ENCODE measurements at places on chromosomes 5 and 9.
A peak's percentile ranks its signal among the peaks of the same experiment; 100 is the strongest.

DNA sequence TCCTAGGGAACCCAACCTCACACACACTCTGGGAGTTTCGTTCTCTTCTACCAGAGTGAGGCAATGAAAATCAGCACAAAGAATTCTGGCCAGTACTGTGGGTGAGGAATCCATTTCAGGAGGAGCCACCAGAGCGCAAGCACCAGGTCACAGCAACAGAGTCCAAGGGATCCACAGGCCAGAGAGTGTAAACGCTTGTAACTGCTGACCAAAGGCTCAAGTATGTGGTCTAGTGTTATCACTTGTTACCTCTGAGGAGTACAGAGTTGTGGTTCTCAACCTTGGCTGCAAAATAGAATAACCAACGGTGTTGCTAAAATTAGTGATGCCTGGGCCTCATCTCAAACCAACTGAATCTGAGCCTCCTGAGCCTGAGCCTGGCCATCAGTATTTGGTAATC lies 152.5 kb upstream of the ZNF366 start:
- no peak for DNase-seq

- DNase-seq: no peak
Observed at GRCh38 chr9:129474740-129475404, 146.0 kb downstream of the C9orf50 start.

GRCh38 chr5:56482363-56482762 lies 249.2 kb upstream of the ANKRD55 start:
- DNase-seq: no peak

DNA sequence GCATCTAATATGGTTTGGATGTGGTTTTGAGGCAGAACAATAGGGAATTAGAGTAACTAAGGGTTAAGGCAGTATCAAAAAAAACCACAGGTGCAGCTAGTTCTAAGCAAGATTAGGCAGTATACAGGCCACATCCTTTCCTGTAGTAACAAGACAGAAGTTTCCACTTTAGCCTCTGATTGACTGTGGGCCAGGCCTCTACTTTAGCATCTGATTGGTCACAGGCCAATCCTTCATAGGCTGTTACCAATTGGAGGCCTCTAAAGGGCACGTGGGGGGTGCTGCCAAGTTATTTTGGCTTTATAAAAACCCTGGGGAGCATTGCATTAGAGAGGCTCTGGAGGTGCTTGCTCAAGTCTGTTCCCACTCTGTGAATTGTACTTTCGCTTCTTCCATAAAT lies 144.1 kb upstream of the ST8SIA4 start:
- no peak for DNase-seq

DNA sequence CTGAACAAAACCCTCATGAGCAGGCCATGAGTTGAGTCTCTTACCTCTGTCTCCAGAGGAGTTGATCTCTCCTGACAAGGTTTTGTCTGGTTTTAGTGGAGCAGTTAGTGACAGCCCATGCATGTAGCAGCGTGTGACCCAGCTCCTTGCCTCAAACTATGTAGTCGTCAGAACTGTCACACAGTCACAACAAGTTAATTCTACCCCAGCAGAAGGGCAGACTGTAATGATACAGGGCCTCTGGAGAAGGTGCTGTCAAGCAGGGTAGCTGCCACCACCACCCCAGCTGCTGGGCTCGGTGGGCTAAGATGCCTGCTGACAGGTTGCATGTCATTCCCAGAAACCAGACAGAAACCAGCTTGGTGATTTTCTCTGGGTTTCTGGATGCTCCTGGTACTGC lies 194.5 kb downstream of the PSAT1 start:
- DNase-seq: no peak

DNA sequence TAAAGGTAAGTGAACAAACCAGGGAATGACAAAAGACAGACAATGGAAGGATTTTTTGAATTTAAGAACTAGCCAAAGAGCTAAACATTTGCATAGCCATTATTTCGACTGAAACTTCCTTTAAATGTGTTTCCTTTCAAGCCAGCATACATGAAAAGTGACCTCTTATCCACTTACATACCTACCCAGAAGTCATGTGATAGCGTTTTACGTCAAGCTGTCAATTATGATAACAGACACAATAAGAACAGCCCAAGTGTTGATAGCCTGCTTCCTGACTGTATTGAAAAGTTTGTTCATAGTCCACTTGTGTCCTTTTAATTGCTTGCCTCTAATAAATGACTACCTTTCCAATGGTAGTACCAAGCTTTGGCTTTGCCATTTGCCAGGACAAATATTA lies 206.0 kb downstream of the NFIB start:
- no peak for DNase-seq

- peak; percentile 78 for DNase-seq
Observed at GRCh38 chr5:65927503-65928321, 1.3 kb downstream of the ERBIN start.

- DNase-seq: no peak
Observed at GRCh38 chr9:75896193-75896592, 5.7 kb downstream of the PCSK5 start.

DNA sequence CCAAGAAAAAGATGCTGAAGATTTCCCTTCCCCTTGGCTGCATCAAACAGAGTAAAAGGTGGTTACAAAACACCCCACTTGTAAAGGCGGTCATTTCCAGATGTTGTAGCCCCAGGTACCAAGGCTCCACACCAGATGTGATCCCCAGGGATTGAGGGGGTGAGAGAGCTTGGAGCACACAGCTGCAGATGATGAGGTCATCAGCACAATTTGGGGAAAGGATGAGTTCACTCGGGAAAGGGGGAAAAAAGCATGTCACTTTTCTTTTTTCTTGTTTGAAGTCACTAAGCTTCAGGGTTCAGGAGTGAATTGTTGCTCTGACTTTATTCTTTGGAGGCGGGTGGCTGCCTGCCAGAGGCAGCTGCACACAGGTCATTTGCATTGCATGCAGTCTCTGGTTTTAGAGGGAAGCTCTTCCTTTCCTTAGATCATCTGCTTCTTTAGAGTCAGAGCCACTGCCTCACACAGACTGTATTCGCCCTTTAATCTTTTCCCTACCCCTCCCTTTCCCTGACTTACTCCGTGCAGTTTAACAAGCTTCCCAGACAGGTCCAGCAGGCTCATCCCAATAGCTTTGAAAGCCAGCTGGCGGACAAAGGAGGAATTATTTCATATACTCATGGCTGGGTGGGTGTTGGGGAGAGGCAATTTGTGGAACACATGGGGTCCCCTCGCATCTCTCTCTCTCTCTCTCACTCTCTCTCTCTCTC lies 409.3 kb upstream of the SLC24A2 start:
- peak; percentile 68 for DNase-seq

DNA sequence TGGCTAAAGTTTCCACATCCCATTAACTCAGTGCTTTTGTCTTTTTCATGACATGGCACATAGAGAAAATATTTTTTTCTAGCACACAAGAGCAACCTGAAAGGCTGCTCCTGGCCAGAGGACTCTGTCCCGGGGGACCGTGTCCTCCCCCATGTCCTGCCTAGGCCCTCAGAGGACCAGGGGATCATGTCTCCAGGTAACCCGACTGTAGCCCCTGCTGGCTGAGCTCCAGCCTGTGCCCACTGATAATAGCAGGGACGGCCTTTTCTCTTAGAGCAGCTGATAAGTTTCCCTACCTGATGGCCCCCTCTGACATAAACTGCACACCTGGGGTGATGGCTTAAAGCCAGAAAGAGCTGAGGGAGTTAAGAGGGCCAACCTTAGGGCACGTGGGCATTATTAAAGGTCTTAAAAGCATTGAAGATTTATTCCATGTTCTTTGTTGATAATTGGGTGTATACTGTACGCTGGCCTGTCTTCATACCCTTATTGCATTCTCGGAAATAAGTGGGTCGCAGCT lies 5.9 kb downstream of the HDHD3 start:
- DNase-seq: no peak

DNA sequence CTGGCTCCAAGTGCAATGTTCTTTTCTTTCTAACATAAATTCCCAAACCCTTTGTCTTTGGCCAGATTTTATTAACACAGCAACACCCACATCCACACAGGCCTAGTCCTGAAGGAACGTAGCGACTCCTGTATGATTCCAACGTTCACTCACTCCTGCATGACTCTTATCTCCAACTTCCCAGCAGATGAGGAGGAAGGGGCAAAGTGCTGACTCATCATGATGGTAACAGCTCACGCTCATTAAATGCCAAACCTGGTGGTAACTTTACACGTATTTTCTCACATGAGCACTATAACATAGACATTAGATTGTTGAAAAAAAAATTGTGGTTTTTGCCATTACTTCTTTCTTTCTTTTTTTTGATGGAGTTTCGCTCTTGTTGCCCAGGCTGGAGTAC lies 1349.5 kb downstream of the EFNA5 start:
- DNase-seq: no peak

- no peak for DNase-seq
Observed at GRCh38 chr5:165241811-165242210, 1736.4 kb downstream of the MAT2B start.

- DNase-seq: peak; percentile 38
Observed at GRCh38 chr5:168680395-168680794, 101.2 kb upstream of the PANK3 start.

GRCh38 chr9:127785933-127786772 lies at the start of gene CDK9:
Gene CDK9 (plus strand): TSS chr9:127786034. CDS start chr9:127786149, 115 bp downstream.
- DNase-seq: peak; percentile 96

DNA sequence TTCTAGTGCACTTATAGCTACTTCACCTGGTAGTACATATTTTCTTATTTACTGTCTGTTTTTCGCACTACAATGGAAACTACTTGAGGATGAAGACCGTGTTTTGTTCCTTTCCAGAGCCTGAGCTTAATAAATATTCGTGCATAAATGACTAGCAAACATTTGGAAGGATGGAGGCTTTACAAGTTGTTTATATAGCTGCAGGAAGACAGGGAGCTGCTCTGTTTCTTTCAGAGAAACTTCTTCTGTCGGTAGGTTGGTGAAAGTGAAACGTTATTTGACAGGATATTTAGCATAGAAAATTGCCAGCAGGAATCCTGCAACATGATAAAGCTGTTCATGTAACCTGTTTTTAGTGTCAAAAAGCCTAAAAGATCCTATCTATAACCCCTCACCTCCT lies 210.6 kb downstream of the PCSK5 start:
- DNase-seq: no peak

GRCh38 chr9:137159105-137160053 lies 10.5 kb downstream of the LRRC26 start:
- DNase-seq: no peak

DNA sequence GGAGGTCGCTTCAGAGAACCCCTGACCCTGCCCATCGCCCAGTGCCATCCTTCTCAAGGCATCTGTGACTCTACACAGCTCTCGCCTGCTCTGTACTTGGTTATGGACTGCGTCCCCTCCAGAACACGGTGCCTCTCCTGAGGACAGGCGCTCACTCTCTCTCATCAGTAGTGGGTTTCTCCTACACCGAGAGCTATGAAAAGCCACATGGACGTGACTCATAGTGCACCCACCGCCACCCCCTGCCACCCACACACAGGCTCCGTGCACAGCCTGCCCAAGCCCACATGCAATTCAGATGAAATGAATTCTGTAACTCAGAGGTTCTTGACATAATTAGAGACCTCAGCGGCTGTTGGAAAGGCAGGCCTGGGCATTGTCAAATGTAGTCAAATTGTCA lies 13.9 kb downstream of the GTF3C5 start:
- no peak for DNase-seq

DNA sequence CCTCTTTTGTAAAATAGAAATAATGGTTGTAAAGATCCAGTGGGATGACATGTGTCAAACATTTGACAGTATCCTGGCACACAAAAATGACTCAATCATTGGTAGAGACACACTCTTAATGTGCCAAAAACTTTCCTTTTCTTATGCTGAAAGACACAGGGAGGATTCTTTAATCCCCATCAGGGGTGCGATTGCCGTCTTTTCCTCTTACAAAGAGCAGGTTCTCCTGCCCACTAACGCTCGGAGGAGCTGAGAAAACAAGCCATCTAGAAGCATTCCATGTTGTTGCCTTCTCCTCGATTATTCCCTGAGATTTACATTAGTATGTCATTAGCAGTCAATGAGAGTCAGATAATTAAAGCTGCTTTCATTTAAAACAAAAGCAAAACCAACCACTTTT lies 342.6 kb upstream of the CCNH start:
- DNase-seq: no peak

DNA sequence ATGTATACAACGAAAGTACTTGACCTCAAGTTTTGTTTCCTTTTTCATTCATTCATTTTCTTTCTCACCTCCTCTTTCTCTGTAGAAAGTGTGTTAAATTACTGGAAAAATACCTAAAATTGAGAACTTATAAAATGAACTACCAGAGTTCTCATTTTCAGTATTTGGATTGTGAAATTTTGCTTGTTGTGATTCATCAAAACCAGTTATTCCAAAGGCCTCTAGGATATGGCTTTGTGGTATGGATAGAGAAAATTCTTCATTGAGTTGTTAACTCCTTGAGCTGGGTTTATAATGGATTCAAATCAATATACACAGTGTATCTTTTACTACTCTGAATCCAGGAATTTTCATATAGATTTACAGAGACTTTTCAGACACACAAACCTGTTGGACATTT lies 287.6 kb downstream of the KDM4C start:
- DNase-seq: peak; percentile 4

- no peak for DNase-seq
Observed at GRCh38 chr5:1955586-1955985, 72.9 kb upstream of the IRX4 start.

- DNase-seq: no peak
Observed at GRCh38 chr5:3386637-3387036, 209.0 kb upstream of the IRX1 start.

- DNase-seq: peak; percentile 96
Observed at GRCh38 chr5:132363431-132364112, 5.9 kb upstream of the SLC22A5 start.
